C1 segment of cervical spinal cord (tissue), 14 donors: ENCODE measurements at places on chromosomes 1 and 21.

DNA sequence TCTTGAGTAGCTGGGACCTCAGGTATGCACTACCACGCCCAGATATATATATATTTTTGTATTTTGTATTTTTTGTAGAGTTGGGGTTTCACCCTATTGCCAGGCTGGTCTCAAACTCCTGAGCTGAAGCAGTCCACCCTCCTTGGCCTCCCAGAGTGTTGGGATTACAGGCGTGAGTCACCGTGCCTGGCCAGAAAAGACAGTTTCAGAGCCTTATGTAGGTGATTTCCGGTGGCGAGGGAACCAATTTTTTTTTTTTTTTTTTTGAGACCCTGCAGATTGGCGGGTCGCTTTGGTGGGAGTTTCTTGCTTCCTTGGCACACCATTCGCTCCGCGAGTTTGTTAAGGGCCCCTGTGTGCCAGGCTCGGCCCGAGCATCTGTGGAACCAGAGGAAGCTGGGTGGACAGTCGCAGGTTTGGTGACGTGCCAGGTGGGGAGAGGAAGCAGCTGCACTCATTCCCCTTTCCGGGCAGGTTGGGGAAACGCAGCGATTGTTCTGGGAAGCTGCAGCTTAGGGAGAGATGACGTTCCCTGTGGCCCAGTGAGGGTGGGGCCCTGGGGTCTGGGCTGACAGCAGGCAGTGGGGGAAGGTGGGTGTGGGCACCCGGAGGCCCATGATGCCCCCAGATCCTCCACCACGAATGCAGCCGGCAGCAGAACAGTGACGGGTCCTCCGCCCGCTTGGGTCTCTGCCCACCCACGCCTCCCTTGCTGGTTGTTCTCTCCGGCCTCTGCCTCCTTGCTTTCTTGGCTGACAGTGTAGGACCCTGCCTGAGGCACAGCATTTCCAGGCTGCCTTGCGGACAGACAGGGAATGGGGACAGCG lies 25.1 kb downstream of the SPSB1 start:
- DNase-seq = peak; percentile 78

DNA sequence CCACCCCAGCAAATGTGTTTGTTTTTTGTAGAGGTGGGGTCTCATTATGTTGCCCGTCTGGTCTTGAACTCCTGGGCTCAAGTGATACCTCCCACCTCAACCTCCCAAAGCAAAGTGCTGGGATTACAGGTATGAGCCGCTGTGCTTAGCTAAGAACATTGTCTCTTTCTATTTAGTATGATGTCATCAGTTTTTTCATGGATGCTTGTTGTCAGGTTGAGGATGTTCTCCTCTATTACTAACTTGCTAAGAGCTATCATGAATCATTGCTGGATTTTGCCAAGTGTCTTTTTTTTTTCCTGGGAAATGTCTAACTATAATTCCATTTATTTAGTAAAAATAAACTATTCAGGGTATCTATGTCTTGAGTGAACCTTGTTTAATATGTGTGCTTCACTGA lies 19.0 kb upstream of the MPC2 start:
- no peak for DNase-seq

- no peak for DNase-seq
Measured at GRCh38 chr1:243315455-243315854, 59.6 kb downstream of the SDCCAG8 start.

DNA sequence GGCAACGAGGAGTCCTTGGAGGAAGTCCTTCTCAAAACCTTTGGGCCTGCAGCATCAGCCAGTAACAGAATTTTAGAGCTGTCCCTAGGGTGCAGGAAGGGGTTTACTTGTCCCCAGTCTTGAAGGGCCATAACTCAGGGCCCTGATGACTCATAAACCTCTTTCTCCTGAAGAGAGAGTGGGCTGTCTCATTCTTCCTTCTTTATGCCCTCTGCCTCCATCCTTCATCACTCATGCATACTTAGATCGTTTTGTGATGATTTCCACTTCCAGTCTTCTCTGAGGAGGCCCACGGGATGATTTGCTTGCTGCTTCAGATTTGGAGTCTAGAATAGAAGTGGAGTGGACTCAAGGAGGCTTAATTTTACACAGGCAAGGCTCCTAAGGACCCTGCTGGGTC lies 60.2 kb downstream of the NDUFS5 start:
- no peak for DNase-seq

DNA sequence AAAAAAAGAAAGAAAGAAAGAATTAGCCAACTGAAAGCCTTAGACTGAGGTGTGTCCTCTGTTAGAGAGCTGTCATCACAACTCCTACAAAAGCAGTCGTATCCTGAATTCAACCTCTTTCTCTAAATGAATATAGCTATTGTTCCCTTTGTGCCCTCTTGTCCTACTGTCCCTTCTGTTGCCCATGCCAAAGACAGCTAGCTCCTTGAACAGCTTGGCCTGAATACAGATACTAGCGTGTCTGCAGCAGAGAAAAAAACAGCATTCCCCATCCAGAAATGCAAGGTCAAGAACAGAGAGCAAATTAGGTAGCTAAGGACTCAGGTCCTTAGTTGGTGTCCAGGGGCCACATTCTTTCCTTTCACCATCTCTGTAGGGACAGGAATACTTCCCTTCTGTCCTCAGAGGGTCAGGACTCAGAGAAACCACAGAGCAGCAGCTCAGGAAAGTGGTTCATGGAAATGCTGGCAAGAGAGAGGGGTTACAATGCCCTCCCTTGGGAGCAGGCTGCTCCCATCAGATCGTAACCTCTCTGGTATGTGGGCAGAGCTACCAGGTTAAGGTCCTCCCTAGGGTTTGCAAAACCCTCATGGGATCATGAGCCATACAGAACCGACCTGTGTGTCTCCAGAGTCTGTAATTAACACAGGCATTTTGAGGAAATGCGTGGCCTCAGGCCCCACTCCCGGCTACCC lies 1.8 kb upstream of the ZBTB48 start:
- no peak for DNase-seq
